Skin of body (tissue), 3 donors: ENCODE measurements at places on chromosomes 3 and 15.

DNA sequence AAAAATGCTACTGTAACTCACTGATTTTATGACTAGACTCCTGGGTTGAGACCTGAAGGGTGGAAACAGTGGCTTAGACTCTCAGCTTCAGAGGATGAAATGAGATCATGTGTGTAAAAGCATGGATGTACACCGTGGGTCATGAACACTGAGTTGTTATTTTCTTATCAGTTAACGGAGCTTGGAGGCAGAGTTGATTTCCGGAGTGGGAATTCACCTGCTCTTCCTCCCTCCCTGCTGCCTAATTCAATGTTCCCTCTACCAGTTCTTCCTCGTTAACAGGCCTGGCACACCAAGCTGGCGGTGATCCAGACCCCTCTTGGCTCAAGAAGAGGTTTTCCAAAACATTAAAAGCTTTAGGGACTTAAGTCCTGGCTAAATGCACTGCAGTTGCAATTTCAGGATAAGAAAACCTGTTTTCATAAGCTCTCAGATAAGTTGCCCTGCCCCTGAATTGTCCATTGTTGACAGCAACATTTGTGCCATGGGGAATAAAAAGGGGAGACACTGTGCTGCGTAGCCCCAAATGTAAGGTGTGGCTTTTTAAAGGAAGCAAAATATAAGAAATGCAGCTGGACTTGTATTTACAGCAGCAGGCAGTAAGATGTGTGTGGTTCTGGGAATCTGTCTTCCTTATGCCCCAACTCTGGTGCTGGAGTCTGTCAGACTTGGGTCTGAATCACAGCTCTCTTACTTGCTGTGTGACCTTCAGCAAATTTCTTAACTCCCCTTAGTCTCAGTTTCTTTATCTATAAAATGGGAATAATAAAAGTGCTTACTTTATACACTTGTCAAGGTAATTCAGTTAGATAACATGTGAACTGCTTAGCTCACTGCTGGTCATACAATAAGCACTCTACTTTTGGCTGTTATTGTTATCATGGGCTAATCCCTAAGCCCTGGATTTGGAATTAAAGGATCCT, 9.9 kb downstream of the PDIA5 start:
- DNase-seq = peak; percentile 9

- no peak for DNase-seq
These were observed 217.5 kb downstream of the RAP2B start for GRCh38 chr3:153379516-153379915.

DNA sequence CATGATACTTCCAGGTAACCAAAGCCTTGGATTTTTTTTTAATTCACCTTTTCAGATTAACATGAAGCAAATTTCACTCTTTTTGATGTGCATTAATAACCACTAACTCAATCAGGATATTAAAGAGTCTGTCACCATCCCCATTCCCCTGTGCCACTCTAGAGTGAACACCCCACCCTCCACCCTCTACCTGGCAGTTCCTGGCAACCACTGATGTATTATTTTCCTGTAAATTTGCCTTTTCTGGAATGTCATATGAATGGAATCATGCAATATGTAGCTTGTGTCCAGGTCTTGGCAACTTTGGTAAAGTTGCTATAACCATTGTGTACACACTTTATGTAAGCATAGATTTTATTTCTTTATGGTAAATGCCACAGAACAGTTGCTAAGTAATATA, 627.6 kb downstream of the MCTP2 start:
- no peak for DNase-seq

DNA sequence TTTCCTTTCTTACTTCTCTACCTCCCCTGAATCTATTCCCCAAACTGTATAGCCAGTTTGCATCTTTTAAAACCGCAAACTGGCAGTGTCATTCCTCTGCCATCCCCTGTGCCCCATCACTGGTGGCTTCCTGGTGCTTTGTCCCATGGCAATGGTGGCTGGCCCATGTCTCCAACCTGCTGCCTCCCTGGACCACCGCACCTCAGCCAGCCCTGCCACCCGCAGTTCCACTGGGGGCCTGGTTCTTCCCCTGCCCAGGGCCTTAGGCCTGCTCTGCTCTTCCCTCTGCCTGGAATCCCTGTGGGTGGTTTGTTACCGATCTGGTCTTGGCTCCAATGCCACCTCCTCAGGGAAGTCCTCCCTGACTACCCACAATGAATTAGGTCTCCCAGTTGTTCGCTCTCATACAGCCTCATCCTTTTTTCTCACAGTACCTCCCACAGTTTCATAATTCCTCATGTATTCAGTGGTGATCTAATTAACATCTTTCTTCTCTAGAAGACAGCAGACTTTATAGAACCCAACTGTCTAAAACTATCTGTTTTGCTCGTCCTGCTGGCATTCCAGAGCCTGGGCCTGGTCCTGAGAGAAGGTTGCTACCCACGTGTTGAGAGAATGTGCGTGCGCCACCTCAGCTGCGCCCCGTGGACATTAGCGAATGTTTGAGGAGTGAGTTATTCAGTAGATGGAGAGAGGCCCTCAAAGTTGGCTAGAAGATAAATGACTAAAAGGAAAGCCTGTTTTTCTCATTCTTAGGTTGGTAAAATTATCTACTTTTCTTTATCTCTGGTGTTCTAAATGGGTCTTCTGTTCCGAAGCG, 130.1 kb downstream of the DNAJB8 start:
- DNase-seq = no peak

GRCh38 chr3:155131104-155131503, 51.0 kb downstream of the MME start:
- DNase-seq = no peak

GRCh38 chr15:51281368-51281967, 56.9 kb downstream of the CYP19A1 start:
- DNase-seq = no peak

DNA sequence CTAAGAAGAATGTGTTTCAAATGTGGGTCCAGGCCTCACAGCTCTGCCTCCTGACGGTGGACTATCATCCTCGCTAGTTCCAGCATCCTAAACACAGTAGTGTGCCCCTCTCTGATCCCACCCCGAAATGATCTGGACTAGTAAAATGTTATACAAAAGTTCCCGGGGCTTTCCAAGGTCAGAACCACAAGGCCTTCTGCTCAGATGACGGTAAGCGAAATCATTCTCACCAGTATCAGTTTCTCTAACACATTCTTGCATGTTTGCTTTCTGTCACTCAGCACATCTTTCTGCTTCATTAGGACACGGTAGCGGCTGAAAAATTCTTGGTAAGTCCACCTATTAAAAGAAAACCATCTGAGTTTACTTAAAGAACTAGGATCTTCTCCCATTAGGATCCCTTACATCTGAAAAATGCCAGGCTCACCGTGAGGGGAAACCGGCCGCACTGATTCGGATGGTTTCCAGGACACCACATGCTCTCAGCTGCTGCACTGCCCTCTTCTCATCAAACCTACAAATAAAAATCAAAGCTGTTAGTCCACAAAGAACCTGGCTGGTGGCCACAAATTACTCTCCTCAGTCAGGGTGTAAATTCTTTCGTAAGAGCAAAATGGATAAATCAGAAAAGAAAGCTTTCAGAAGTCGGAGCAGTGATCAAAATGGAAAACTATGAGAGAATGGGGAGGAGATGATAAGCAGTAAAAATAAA, 83.9 kb upstream of the MYO5C start:
- DNase-seq = no peak

- no peak for DNase-seq
These were observed 17.2 kb downstream of the TSPAN3 start for GRCh38 chr15:77053709-77054108.

GRCh38 chr15:83928878-83929418, 275.0 kb downstream of the ADAMTSL3 start:
- DNase-seq = no peak

DNA sequence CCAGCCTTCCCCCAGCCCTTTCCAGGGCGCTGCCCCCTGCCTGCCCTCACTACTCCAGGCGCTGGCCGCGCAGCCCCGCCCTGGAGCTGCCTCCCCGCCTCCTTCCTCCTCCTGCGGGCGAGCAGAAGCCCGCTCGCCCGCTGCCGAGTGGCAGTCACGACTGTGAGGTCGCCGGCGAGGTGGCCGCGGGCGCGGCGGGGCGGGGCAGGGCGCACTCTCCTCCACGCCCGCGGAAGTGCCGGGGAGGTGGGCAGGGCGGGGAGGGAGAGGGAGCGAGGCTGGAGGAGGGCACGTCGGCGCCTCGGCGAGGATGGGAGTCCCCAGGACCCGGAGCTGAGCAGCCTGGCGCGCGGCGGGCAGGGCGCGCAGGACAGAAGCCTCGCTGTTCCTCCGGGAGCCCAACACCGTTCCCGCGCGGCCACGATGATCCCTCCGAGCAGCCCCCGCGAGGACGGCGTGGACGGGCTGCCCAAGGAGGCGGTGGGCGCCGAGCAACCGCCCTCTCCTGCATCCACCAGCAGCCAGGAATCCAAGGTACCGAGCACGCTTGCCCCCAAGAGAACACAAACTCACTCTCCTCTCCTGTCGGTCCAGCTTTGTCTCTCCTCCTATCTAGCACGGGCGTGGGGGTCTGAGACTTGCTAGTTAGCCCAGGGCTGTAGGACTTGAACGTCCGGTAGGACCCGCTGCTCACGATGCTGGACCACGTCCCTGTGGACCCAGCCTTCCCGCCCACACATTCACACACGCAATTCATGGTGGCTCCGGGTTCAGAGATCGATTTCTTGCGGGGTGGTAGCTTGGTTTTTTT, at the start of gene STAC:
Gene STAC (plus strand): TSS at position 284 of the 811 bp plus-strand sequence. CDS start 140 bp downstream, at position 424.
- no peak for DNase-seq

GRCh38 chr3:172003146-172003545, 36.2 kb upstream of the FNDC3B start:
- DNase-seq = no peak

GRCh38 chr3:100779480-100779879, 70.2 kb downstream of the TFG start:
- no peak for DNase-seq

- no peak for DNase-seq
These were observed 124.2 kb downstream of the LIPC start for GRCh38 chr15:58556028-58556361.

GRCh38 chr3:87053553-87053952, 62.6 kb upstream of the VGLL3 start:
- DNase-seq = no peak

DNA sequence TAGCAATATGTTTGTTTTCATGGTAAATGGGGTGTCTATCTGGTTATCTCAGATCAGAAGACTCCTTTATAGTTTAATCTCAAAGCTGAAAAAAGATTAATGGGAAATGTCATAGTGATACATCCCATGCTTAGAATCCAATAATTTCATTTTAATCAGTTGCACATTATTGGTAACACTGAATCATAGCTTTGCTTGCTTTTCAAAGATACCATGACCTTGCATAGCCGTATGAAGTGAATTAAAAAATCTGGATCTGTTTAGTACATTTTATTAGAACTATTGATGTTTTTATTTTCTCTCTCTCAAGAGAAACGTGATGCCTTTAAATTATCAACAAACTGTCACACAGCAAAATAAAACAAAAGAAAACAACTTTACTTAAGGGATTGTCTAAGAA, 506.7 kb upstream of the SGO1 start:
- peak; percentile 74 for DNase-seq

GRCh38 chr15:92429378-92430068, 35.8 kb downstream of the ST8SIA2 start:
- DNase-seq = no peak

- peak; percentile 63 for DNase-seq
These were observed 523.2 kb upstream of the ZNF717 start for GRCh38 chr3:76308541-76308940.

DNA sequence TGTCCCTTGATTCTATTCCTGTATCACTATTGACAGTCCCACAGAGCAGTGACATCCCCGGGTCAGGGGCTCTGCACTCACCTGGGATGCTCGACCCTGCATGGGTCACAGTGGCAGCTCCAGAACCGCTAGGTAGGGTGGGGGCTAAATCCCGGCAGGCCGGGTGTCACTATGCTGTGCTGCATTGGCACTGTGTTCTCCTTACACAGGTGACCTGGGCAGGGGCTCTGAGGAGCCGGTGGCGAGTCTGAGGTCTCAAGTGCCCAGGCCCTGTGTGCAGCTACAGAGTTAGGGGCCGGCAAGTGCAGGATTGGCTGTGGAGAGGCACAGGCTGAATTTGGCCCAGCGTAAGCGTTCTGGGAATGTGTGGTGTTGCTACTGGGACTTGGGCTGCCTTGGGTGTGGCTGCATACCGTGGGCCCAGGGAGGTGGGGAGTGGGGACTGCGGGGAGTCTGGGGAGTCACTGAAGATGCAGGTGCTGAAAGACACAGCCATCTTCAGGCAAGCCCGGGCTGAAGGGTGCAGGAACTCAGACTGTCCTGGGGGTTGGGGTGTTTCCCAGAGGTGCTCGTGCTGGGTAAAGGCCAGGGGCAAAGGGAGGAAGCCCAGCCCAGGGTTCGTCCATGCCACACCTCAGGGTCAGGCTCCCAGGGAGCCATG, 102.6 kb upstream of the PRR20G start:
- DNase-seq = no peak

DNA sequence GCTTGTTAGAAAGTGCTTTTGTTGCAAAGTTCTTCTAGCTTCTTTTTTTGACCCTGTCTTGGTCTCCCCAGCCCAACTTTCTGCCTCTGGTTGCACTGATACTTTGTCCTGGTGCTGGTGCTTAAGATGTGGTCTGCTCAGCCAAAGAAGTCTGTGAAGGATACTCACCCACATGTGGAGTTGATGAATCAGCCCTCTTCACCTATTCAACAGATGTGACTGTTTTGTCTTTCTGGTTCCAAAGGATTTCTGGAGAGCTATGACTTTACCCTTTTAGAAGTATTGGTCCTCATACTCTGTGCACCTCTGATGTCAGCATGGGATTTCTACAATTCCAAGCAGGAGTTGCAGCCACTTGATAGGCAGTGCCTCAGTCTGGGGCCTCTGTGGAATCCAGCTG, 84.1 kb downstream of the PCCB start:
- DNase-seq = no peak

GRCh38 chr3:4174791-4175190, 128.4 kb upstream of the SETMAR start:
- DNase-seq = no peak

GRCh38 chr15:69538379-69538778, 85.8 kb downstream of the RPLP1 start:
- no peak for DNase-seq

DNA sequence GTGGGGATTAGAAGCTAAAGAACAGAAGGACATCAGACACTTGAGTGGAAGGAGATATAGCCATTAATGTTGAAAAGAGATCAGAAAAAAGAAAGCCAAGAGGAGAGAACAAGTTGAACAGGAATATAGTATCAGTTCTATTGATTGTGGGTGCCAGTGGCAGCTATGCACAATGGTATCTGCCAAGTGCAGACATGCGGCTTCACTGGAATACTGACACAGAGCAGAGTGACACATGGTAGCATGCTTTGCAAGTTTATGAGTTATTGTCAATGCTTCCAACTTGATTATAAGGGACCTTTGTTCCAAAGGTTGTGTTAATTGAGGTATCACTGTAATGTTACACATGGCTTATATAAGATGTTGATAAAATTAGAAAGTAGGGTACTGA, 42.0 kb upstream of the TP63 start:
- no peak for DNase-seq
